Hindlimb muscle (tissue), 1 donor: ENCODE measurements at places on chromosomes 7 and 10. TPM values are rescaled to one million over a fixed set of nuclear protein-coding genes. Genes with fewer than 3 reads are reported as not detected.

The ANKRD30A gene
- not detected for polyA plus RNA-seq

The SEC31B gene
- 12.4 TPM for polyA plus RNA-seq

The C10orf143 gene
- 3.1 TPM for polyA plus RNA-seq

The CASTOR2 gene
- 27.6 TPM for polyA plus RNA-seq

The RNF133 gene
- 0.22 TPM for polyA plus RNA-seq

The LLCFC1 gene
- polyA plus RNA-seq: 0.26 TPM

The SLC18A3 gene
- not detected for polyA plus RNA-seq

The KDM7A gene
- polyA plus RNA-seq: 8.2 TPM

The GARIN1A gene
- 2.1 TPM for polyA plus RNA-seq

DNA sequence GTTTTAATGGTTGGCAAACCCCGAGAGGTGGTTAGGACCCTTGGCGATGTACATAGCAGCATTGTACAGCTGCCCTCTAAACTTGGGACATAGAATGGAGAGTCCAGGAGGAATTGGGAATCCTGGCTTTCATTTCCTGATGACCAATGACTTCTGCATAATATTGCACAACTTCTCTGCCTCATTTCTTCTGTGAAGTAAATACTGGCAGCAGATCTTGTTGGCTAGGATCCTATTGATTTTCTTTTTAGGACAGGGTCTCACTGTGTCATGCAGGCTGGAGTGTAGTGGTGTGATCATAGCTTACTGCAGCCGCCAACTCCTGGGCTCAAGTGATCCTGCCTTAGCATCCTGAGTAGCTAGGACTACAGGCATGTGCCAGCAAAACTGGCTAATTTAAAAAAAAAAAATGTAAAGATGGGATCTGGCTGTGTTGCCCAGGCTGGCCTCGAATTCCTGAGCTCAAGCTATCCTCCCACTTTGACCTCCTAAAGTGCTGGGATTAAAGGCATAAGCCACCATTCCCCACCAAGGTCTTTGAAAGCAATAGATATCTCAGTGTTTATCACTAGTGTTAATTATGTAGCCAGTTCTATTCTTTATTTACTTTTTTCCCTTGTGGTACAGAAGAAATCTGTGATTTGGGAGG lies 58.1 kb downstream of the PODXL start:
- DNase-seq: no peak

GRCh38 chr7:33190688-33191304 lies 61.4 kb downstream of the BBS9 start:
- no peak for DNase-seq

DNA sequence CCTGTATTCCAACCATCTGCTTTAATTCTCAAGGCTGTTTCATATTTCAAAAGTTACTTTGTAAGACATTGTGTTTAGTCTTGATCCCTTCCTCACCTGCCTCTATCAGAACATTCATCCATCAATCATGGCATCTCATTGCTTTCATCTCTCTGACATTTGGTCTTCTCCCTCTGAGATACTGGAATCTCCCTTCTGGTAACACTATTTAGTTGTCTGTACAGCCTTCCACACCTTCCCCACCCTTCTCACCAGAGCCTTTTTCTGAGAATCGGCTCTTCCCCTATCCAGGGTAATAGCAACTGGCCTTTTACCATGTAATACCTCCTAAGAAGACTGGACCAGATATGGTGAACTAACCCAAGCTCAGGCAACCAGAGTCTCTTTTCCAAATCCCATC lies 10.1 kb downstream of the CACNA2D1 start:
- DNase-seq: no peak

GRCh38 chr7:40135317-40135610 lies 459 bp downstream of the SUGCT start:
- no peak for DNase-seq

DNA sequence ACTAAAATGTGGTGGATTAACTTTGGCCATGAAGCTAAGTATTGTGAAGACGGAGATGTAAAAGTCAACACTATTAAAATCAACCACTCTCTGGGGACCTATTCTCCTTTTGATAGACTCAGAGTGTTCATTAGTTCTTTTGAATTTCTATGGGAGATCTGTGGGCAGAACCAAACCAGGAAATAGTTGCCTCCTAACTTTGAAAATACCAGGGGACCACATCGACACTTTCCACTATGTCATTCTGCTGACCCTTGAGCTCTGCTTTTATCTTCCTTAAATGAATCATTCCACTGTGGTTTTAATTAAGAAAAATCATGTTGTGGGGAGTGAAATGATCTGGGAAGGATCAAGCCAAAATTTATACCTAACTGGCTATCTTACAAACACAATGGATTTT lies 960.5 kb downstream of the GATA3 start:
- DNase-seq: no peak

GRCh38 chr7:86775203-86775602 lies 131.5 kb downstream of the GRM3 start:
- no peak for DNase-seq

- no peak for DNase-seq
These were observed 138.8 kb upstream of the UNC5B start for GRCh38 chr10:71073451-71074175.

- DNase-seq: no peak
These were observed 87.3 kb upstream of the TOMM7 start for GRCh38 chr7:22909917-22910316.

DNA sequence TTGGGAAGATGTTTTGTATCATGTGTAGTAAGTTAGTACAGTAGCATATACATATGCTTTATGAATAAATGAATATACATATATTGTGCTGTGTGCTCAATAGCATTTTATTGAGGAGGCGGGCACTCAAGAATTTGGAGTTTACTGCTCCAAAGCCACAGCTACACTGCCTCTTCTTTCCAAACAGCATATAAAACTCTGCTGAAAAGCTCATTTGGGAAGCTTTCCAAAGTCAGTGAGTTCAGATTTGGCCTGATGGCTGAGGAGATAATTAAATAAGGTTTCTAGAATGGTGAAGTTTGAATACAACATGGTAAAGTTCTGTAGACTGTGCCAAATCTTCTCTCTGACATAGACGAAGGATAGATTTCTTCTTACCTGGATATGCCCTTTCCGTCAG lies 29.8 kb downstream of the CDK1 start:
- DNase-seq: no peak

- DNase-seq: no peak
These were observed 34.2 kb downstream of the MTURN start for GRCh38 chr7:30168835-30169573.

DNA sequence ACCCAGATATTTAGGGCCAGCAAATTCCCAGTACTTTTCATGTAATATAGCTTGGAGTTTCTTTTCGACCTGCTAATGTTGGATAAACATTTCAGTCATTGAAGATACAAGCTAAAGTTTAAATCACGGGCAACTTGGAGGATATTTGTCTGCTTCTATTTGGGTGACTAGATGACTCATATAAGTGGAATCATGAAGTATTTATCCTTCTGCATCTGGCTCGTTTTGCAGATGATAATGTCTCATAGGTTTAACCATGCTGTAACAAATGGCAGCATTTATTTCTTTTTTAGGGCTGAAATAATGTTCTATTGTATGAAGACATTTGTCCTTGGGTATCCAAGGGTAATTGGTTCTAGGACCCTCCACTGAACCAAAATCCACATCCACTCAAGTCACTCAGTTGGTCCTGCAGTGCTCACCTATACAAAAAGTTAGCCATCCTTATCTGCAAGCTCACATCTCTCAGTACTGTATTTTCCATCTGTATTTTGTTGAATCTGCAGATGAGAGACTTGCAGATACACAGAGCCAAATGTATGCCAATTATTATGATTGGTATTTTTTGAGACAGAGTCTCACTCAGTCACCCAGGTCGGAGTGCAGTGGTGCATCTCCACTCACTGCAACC lies 187.2 kb upstream of the CSTF2T start:
- DNase-seq: no peak

- DNase-seq: no peak
These were observed 165.5 kb upstream of the CHRM2 start for GRCh38 chr7:136702913-136703312.

GRCh38 chr10:132138133-132138532 lies 48.6 kb upstream of the DPYSL4 start:
- no peak for DNase-seq

DNA sequence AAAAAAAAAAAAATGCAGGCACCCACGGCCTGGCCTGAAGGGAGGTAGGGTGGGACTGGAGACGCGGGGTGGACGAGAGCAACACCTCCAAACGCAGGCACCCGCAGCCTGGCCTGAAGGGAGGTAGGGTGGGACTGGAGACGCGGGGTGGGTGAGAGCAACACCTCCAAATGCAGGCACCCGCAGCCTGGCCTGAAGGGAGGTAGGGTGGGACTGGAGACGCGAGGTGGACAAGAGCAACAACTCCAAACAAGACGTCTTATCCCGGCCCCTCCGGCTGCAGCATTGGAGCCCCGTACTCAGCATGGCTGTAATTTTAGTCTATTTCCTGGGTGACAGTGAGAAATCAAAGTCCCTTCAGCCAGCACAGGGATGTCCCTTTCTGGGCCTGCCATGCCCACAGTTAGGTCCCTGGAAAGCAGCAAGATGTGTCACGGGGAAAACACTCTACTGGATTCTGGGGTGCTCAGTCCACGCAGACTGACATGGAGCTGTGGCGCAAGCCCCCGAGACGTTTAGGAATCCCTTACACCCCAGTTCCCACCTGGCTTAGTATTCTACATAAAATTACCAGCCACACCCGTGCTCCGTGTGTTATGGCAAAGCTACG lies 119.9 kb downstream of the WDR37 start:
- no peak for DNase-seq

DNA sequence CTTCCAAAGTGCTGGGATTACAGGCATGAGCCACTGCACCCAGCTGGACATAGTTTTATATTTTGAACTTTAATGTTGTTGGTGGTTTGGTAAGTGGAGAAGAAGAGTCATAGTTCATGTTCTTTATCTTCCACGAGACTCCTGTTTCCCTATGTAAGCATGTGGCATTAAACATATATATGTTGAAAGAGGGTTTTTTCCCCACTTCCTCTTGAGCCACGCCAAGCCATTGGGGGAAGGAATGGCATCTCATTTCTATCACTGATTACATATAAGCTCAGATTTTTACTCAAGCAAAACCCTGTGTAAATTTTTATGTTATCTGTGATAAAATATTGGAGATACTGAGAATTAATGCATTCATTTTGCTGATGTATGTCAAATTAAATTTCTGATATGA lies 300.4 kb downstream of the PHF14 start:
- no peak for DNase-seq

GRCh38 chr7:23474829-23475575 lies 4.7 kb upstream of the IGF2BP3 start:
- no peak for DNase-seq

DNA sequence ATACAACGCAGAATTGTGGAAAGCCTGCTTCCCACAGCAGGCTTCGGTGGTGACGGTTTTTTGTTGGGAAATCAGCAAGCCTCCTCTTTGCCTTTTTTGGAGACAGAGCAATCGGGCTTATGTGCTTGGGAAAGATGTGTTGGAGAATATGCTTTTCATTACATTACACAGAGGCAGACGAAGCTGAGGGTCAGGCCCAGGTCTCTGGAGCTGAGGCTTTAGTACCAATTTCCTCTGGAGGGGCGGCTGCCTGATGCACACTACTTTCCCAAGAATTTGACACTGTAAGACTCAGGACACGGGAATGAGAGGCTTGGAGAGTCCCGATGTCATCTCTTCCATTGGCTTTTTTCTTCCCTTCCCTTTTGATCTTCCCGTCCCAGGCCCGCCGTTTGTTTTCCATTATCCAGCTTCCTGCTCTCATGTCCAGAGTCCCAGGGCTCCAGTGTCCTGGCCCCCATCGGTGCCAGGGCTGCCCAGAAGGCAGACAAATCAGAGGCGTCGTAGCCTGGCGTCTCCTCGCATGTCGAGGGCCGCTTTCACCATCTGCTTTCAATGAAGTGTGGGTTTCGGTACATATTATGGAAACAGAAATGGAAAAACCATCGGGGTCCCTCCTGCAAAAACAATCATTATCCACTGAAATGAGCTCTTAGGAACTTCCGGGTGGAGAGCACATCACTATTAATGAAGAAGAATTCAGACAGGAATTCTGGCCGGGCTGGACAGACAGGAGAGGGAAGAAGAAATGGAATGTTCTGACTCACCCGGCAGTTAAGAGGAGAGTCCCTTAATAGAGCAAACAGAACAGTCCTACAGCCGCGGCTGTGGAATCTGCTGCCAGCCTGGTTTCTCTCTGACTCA lies 123.0 kb upstream of the JCAD start:
- peak; percentile 87 for DNase-seq

DNA sequence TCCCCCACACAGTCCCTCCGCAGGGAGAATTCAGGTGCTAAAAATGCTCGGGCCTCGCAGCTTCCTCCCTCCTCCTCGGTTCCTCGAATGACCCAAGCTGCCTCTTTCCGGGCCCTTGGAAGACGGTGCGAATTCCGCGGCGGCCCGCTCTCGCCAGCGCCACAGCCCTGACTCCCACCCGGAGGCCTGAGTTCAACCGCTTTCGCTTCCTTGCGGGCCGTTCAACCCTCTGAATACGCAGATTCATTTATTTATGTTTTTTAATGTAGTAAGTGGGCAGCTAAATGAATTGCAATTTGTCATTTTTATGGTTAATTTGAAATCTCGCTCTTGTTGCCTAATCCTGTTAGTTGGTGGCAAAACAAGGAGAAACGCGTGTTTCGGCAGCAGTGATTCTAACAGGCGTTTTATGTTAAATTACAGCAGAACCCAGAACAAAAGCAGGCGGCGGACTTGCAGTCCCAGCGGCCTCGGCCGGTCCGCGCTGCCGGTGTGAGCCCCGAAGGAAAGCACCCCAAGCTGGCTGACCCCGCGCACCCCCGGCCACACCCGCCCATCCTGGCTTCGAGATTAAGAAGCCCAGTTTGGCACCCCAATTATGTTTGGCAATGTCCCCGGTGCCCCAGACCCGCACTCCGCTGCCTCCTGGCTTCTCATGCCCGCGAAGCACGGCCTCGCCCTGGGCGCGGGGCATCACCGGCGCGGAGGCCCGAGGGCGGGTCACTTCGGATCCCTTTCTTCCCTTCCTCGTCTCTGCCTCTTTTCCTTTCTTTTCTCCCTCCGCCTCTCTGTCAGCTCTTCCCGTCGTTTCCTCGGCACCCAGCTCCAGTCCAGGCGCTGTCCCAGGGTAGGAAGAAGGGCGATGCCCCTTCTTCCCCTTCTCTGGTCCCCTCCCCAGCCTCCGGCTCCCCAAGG lies 75.9 kb downstream of the INSIG1 start:
- no peak for DNase-seq

- no peak for DNase-seq
These were observed 170.6 kb downstream of the FZD1 start for GRCh38 chr7:91434836-91435235.

GRCh38 chr7:143882020-143882603 lies 19.9 kb downstream of the TCAF1 start:
- peak; percentile 83 for DNase-seq

DNA sequence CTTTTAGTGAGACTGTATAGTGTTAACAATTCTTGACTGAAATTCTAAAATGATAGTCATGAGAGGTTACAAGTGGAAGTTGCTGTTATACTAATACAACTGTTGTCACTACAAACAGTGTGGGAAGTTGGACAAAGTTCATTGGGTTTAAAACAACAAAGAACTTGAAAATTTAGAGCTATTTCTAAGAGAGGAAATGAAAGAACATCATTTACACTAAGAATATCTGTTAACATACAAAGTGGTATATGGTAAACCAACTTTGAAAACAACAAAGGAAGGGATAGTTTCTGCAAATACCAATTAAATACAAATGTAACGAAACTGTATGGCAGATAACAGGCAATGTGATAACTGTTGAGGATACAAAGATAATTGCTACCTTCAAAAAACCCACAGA lies 11.6 kb downstream of the MTPN start:
- DNase-seq: no peak
